ENCODE measurements at places on chromosomes 7 and 10.

DNA sequence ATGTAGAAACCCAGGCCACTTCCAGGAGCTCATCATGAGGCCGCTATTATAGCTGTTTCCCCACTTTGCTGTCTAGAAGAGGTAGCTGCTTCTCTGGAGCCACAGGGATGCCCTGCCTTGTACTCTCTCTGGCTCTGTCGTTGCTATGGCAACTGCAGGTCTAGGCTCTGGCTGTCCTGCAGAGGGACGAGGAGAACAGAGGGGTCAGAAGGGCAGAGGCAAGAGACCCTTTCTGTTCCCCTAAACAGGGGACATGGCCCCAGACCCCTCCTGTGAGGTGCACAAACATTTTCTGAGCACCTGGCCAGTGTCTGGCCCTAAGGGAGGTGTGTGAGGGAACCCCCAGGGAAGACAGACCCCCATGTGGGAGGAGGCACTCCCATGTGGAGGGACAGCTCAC lies 31.4 kb downstream of the ITPRIP start:
- DNase-seq, result no peak

DNA sequence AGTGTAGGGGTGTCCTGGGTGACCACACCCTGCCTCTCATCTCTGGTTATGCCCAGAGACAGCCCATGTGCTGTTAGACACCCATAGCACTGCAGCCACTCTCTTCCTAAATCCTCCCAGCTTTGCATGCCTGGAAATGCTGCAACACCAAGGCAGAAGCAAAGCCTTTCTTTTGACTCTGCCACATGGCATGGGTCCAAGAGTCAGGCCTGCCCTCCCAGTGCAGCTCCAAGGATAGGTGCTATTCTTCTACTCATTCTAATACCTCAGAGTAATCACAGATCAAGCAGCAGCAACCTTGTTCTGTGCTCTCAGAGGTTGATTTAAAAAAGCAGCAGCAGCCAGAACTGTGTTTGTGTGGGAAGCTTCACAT lies 23.4 kb downstream of the FRMPD2 start:
- DNase-seq, result no peak

DNA sequence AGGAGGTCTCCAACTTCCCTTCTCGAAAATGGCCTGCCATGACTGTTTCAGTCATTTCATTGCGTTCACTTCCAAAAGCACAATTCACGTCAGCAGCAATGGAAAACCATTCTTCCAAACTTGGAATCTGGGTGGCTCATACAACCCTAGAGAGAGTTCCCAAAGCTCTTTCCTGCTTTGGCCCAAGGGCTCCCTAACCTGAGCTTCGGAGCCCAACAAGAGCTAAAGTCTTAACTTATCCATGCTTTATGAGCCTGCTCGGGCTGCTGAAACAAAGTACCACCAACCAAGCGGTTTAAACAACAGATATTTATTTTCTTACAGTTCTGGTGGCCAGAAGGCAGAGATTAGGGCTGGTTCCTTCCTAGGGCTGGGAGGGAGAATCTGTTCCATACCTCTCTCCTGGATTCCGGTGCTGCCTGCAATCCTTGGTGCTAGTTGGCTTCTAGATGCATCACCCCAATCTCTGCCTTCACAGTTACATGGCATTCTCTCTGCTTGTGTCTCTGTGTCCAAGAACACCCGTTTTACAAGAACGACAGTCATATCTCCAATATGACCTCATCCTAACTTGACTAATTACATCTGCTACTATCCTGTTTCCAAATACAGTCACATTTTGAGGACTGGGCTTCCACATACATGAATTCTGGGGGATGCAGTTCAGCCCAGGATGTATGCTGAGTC lies 33.5 kb downstream of the CAMK2B start:
- no peak for DNase-seq

GRCh38 chr7:88115258-88115796 lies 104.5 kb downstream of the SRI start:
- no peak for DNase-seq

DNA sequence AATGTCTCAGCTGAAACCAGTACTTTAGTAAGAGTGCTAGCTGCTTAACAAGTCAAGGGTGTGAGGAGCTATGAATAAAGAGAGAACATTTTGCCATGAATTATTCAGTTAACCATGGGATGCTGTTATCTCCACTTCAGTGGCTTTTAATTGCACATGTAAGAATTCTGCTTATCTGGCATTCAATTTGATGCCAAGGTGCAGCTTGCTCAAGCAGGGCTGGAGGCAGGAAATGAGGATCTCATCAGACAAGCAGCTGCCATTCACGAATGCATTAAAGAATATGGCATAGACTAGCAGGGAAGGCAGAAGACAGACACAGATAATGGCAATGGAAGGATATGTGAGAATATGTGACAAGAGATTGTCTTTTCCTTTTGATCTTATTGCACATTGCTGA lies 697.8 kb downstream of the NRG3 start:
- DNase-seq, result no peak

DNA sequence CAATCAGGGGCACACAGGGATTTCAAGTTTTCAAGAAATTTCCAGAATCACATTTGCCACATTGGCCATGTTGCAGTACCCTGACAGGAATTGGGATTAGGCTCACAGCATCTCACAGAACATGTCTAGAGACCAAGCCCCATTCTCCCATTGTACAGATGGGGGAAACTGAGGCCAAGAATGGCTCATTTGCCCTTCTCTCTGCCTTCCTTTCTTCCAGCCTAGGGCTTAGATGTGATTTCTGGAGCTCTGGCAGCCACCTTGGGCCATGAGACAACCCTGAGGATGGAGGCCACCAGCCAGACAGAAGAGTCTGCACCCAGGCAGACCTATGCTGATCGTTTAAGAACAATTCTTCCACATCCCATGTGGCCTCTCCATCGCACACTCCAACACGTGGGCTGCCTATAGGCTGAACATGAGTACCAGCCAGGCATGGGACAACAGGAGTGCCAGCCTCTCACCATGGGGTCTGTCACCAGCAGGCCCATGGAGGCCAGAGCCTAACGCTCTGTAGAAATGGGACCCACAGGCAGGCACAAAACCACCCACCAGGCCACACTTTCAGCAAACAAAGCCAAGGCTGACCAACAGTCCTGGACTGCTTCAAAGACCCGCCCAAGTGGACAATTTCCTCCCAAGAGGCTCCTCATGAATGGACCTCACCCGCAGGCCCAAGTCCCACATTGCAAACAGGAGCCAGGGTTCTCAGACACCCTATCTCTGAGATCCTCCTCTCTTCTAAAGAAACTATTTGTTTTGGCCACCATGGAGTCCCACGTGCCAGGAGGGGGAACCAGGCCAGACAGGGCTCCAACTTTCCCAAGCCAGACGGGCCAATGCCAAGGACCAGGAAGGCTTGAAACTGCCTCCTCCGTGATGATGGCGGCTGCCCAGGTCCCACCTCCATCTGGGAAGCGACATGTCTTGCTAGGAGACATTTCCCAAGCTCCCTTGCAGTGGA lies 20.7 kb downstream of the PDGFA start:
- no peak for DNase-seq

GRCh38 chr7:72182036-72182435 lies 230.1 kb downstream of the CALN1 start:
- no peak for DNase-seq

DNA sequence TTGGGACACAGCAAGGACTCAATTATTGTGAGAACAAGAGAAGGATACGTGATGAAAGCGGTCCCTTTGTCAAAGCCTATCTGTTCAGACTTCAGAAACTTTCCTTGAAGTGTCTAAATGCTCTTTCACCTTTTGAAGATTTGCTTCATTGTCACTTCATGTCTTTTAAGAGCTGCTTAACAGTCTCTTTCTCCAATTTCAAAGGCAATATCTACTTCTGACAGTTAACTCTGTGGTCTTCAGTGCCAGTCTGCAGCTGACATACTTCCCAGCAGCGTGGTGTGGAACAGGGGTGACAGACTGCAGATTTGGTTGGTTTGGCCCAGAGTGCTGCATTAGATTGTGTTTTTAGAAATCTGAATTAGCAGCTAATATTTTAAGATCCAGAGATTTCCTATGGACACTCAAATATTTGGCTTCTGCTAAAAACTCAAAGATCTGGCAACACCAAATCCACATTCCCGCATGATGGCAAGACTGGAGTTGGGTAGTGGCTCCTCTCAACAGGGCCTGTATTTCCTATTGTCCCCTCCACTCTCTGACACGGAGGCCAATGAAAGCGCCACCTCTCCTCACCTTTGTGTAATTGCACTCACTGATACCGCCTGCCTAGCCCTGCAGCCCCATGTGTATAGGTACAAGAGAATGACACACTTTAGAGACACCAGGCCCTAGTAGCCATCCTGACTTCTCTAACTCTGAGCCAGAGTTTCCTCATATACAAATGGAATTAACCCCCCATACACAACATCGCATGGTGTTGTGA lies 11.5 kb downstream of the SCRN1 start:
- no peak for DNase-seq

- no peak for DNase-seq
Observed at GRCh38 chr7:107414198-107414597, 55.7 kb upstream of the GPR22 start.

DNA sequence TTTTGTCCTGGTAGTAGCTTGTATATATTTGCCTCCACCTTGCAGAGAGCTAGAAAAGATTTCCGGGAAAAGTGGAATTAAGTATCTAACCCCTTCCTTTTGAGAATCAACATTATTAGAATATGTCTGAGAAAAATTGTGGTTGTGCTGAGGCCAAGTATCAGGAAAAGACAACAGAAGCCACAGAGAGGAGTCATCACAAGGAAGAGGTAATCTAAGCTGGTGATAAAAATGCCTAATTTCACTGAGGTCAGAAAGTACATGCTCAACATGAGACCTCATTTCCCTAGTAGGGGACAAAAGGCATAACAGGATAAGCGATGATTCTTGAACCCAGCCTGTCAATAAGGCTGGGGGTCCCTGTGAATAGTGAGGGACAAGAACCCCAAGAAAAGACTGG lies 97.0 kb upstream of the PDE1C start:
- no peak for DNase-seq

DNA sequence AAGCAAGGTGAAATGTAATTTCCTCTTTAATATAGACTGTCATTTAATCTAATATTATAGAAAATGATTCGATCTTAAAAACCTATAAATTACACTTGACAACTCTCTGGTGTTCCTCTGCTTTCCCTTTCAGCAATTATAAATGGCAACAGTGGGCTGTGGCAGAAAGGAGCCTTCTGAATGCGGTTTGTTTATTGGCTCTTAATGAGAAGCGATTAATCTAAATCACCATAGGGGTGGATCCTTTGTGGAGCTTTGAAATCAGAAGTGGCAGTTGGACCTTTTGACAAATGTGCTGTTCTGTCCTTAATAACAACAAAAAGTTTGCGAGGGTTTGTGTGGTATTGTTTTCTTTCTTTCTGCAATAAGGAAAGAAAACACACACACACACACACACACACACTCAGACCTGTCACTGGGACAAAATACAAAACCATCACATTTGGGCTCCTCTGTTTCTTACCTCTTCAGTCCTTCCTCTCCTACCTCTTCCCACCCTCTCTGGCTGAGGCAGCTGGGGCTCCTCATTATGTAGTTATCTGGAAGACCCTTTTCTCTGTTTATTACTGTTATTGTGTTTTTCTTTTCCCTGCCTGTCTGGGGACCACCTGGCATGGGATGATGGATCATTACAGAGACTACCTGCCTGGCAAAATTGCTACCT lies 316.2 kb downstream of the SORCS3 start:
- DNase-seq, result no peak

DNA sequence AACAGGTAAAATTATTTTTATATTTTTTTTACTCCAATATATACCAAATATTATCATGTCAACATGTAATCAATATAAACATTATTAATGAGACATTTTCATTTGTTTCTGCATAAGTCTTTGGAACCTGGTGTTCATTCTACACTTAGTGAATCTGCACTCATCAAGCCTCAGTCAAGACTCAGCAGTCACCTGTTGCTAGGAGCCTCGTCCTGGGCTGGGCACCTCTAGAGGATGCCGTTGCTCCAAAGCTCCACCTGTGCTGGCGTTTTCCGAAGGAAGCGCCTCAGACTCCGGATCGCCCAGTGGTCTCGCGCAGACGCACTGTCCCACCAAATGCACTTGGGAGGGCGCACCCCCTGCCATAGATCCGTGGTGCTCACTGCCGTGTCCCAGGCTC lies 604.7 kb upstream of the MKI67 start:
- DNase-seq, result no peak

DNA sequence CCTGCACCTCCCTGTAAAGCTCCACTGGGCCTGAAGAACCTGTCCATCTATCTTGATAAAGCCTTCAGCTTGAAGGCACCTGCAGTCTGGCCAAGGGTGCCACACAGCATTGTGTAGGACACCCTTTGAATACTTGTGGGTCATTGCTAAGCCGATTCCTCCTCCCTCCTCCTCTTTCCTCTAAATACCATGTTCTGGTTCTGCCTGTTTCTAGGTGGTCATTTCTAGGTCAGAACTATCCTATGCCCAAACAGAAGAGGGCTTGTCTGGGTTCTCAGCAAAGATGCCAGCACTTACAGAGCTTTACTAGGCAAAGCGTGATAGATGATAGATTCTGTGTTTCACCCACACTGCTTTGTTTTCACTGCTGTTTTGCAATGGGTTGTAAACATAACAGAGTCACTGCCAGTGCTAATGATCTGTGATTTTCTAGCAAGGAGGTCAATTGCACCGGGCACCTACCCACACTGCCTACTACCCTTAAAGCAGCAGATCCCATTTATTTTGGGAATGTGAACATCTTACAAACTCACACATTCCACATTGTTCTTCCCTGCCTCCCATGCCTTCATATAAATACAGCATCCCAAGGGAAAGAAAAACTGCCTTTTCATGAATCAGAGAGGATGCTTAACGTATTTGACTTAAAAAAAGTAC lies 279.1 kb upstream of the PITRM1 start:
- DNase-seq, result no peak

DNA sequence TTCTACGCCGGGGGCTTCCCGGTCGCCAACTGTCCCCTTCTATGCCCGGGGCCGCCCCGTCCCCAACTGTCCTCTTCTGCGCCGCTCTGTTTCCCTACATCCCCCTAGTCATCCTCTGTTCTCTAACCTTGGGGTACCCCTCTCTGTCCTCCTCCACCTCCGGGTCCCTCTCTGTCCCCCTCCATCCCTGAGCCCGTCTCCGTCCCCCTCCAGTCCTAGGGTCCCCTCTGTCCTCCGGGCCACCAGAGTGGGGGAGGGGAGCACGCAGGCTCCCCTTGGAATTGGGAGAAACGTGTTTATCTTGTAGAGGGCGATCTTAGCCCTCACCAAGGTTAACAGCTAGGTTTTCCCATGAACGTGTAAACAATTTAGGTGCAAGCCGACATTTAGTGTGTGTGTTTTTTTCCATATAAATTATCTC lies 852 bp upstream of the KLF6 start:
- no peak for DNase-seq

DNA sequence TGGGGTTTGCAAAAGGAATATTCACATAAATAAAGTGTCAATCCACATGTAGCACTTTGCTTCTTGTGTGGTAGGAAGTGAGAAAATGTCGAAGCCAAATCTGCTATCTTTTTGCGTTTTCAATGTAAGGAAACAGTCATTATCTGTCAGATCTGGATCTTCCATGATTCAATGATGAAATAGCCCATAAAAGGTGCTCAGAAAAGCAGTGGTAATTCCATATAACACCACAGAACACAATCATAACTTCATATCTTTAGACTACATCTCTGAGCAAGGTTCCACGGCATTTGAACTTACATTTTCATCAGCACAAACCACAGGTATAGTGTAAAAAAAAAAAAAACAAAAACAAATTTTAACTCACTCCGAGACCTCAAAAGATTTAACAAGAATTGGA lies 39.9 kb upstream of the EGR2 start:
- no peak for DNase-seq

Data from fibroblast of skin of left biceps (primary cell).